MM.1S (cell line): ENCODE measurements at places on chromosomes 3 and 15.
A peak's percentile ranks its signal among the peaks of the same experiment; 100 is the strongest.

DNA sequence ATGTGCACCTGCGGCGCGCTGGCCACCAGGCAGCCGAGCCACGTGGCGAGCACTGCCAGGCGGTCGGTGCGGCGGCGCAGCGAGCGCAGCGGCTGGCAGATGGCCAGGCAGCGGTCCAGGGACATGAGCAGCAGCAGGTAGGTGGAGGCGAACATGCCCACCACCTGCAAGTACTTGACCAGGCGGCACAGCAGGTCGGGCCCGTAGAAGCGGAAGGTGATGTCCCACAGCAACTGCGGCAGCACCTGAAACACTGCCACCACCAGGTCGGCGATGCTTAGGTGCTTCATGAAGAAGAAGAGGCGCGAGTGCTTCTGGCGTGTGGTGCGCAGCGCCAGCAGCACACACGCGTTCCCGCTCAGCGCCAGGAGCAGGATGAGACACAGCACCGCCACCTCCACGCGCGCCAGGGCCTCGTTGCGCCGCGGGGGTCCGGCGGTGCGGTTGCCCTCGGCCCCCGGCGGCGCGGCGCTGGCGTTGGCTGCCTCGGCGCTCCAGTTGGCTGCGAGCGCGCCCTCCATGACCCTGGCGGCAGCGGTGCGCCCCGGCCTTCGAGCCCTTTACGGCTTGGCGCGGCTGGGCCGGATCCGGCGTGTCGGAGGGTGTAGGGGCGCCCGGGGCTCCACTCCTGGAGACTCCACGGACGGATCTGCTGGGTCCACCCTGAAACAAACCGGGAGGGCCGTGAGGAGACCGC is 1.6 kb downstream of the OXTR start:
- no peak for DNase-seq

DNA sequence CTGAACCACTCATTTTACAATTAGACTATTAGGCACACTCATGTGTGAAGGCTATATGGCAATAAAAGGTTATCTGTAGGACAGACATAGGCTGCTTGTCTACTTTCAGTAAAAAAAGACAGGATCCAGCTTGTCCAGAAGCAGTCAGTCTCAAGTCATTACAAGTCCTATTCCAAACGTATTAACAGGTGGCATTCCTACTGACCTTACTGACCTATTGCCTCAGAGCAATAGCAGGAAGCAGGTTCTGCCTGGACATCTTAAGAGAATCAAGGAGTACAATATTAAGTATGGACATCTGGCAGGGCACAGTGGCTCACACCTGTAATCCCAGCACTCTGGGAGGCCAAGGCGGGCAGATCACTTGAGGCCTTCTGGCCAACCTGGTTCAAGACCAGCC is 7.0 kb downstream of the CMTM6 start:
- no peak for DNase-seq

DNA sequence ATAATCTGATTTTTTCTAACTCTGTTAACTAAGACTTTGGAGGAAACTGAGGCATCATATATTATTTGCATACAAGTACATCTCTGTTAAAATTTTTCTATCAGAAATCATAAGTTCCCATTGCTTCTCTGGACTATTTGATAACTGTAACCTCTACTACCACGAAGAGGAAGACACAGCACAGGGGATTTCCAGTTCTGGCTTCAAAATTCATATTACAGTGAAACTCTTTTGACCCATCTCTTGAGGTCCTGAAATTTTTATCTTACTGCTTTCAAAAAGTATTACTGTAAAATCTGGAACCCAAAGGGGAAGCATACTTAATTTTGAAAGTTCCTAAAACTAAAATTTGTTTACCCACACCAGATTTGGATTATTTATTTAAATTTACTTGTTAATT is 4.2 kb downstream of the PLSCR1 start:
- peak; percentile 66 for DNase-seq

- DNase-seq = no peak
Observed at GRCh38 chr15:98525661-98526001, 122.7 kb upstream of the IGF1R start.

GRCh38 chr15:74240002-74240568 is 4.0 kb downstream of the CCDC33 start:
- DNase-seq = no peak

- DNase-seq = no peak
Observed at GRCh38 chr3:99846477-99847160, 29.0 kb downstream of the CMSS1 start.

GRCh38 chr3:33513262-33513863 is 73.2 kb upstream of the UBP1 start:
- no peak for DNase-seq

- no peak for DNase-seq
Observed at GRCh38 chr3:155423526-155424322, 130.2 kb upstream of the STRIT1 start.

- DNase-seq = no peak
Observed at GRCh38 chr3:132503559-132503958, 86.3 kb downstream of the DNAJC13 start.

DNA sequence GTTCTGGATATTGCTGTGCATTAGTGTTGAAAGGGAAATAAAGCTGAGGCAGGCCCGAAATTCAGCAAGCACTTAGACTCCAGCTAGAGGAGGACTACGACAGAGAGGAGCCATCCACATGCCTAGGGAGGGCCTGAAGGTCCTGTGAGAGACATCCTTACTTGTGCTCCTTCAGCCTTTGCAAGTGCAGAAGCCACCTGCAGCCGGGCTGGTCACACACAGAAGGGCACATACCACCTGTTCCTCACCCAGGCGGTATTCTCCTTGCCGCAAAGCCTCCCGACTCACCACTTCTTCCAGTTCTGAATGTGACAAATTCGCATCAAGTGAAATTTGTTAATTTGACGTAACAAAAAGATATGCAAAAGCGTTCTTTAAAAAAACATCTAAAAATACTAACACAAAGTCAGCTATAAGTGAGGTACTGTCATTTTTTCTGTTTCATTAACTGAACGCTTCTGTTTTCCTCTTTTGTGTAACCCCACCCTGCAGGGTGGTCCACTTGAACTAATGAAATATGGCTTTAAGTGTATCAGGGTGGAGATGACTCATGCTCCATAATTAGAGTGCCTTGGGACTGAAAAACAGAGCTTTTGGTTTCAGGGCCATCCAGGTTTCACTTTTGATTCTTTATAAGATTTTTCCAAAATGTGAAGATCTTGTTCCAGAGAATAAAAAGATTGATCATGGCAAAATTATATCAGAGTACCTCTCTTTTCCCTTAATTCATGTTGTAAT is 467.9 kb upstream of the ATP11B start:
- peak; percentile 94 for DNase-seq

GRCh38 chr15:78418686-78419085 is 19.3 kb upstream of the IREB2 start:
- DNase-seq = no peak

- no peak for DNase-seq
Observed at GRCh38 chr3:3264796-3265195, 85.3 kb upstream of the CRBN start.

- no peak for DNase-seq
Observed at GRCh38 chr3:74302969-74303368, 311.5 kb downstream of the CNTN3 start.

DNA sequence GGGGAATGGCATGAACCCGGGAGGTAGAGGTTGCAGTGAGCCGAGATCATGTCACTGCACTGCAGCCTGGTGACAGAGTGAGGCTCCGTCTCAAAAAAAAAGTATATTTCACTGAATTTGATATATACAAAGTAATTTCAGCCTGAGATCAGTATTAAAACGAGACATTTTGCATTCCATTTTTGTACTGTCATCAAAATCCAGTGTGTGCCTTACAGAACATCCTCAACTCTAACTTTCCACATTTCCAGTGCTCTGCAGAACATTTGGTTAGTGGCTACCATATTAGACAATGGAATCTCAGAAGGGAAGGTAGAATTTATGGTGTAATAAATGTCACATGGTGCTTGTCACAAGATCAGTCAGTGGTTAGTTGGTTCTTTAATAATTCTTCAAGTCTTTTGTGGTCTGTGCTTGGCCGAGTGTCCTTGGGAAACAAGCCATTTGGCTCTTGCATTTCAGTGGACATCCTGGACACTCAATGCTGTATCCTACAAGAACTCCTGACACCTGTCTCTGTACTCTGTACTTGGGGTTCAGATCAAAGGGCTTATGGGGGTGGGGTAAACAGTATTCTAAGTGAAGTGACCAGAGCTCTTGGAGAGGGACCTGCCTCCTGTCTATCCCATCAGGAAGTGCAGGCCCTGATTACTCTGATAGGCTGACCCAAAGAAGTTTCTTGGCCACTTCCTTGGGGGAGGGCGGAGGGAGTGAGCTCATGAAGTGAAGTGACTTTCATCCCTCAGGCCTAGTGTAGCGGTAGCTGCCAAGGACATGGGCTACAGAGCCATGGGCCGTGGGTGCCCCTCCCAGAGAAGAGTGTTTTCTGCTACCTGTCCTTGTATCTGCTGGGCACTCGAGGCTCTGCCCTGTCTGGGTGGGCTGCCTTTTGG is 3.7 kb downstream of the ACVR2B start:
- DNase-seq = no peak

DNA sequence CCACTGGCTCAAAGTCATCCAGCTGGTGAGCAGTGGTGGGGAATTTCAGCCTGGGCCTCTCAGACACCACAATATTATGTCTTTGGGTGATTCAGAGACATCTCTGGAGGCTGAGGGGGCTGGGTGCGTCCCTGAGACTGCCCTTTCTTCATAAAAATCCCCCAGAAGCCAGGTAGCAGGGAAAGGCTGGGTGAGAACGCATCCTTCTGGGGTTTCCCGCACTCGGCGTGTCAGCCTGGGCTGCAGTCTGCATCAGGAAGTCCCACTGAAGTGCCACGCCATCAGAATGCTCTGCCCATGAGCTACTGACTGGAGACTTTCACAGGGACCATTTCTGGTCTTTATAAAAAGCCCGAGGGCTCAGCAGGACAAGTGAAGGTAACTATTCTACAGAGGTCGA is 148.8 kb upstream of the SLC6A11 start:
- DNase-seq = no peak

GRCh38 chr3:89617706-89618105 is 510.3 kb downstream of the EPHA3 start:
- no peak for DNase-seq

DNA sequence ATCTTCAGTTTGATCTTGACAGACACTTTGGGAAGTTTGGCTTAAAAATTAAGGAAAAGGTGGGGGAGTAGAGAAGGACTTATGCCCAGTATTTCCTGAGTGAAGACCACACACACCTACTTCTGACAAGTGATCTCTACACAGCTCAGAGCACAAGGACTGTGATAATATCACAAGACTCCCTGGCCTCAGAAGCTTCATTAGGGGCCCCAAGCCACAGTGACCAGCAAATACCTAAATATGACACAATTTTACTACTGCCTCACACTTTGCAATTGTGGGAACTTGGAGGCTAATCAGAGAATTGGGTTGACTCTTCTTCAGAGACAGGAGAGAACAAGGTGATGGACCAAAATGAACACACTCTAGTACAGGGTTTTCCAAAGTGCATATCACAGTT is 2.6 kb downstream of the ILDR1 start:
- DNase-seq = no peak

- DNase-seq = peak; percentile 67
Observed at GRCh38 chr3:185215873-185216606, 37.8 kb downstream of the EHHADH start.

DNA sequence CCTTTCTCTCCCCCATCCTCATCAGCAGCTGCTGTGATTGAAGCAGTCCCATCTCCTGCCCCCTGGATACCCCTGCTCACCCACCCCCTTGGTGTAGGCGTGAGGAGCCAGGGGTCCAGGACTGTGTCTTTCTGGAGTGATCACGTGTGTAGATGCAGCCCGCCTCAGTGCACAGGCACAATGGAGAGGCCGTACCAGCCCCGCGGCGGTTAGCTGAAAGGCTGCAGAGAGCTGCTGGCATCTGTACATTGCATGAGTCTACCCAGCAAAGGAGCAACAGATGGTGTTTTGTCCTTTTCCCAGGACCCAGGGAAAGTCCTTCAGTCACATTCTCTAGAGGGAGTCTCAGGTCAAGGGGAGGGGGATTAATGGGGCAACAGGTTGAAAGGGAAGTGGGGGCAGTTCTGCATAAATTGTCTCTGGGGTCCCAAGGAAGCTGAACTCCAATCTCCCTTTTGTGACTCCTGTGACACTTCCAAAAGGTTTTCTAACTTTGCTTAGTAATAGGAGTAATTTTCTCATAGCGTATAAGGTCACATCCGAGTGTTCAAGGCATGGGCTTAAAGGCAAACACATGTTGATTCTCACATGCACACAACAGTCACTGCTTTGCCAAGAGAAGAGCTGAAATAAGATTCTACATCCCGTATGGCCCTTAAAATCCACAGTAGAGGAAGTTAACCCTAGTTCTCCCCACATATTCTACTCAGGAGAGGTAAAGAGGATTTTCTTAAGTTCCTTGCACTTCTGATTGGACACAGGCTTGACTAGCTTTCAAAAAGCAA is 7.1 kb downstream of the CSPG5 start:
- DNase-seq = no peak

DNA sequence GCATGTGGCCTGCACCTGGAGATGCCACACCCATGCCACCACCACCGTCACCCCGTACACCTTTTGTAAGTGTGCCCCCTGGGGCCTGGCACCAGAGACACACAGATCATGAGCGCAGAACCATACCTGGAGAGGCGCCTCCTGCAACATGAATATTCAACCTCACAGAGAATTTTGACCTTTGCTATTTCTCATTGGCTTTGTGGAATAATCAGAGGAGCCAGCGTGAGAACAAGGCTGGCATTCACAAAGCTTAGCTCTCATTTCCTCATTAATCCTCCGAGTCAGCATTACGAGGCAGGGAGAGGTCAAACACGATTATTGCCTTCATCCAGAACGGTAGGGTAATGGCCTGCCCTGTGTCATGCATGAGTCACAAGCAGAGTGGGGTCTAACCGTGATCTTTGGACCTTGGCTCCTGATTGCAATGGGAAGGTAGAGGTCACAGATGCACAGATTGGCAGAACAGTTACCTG is 73.0 kb upstream of the POMGNT2 start:
- DNase-seq = no peak

DNA sequence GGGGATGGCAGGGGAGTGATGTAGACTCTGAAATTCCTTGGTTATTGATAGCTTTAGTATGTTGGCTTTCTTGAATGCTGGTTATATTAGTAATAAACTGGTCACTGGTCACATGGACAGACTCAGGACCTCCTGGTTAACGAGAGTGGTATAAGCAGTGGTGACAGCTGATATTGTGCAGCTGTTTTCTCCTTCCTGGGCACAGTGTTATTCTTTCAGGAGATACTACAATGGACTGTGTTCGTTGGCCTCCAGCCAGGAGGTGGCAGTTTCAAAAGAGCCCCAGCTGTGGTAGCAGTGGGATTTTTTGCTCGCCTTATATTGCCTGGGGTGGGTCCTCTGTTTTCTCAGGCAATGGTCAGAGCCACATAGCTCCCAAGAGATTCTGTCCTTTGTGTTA is 181.6 kb upstream of the RBMS3 start:
- no peak for DNase-seq

GRCh38 chr3:64541803-64542202 is 146.0 kb downstream of the ADAMTS9 start:
- DNase-seq = no peak

DNA sequence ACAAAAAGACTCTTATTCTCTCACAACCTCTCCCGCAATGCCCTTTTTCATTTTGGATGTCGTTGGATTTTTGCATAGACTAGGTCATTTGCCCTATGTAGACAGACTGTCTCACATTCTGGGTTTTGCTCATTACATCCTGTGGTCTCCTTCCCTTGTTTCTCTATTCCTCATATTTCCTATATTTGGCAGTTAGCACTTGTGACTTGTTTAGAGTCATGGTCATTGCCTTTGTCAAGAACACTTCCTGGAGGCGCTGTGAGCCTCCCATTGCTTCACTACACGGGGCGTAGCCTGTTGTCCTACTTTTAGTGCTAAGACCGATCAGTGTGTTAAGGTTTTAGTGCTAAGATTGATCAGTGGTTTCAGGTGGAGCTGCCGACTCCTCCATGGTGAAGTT is 16.1 kb upstream of the TATDN2 start:
- DNase-seq = no peak
